GM04504 (cell line): ENCODE measurements at places on chromosomes 12 and 14.

- DNase-seq: no peak
Observed at GRCh38 chr12:53589915-53590314, 36.3 kb downstream of the ATF7 start.

DNA sequence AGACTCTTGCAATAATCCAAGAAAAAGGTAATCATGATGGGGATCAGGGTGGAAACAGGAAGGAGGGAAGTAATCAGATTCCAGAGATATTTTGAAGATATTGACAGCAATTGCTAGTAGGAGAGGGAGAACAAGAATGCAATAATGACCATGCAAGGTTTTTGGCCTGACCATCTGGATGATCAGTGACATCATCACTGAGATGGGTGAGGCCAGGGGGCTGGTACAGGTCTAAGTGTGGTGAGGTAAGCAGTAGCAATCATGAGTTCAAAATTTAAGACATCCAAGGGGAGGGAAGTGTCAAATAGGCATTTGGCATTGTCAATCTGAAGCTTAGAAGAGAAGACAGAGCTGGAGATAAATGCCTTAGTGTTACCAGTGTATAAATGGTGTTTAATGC is 24.8 kb upstream of the CLMN start:
- no peak for DNase-seq

DNA sequence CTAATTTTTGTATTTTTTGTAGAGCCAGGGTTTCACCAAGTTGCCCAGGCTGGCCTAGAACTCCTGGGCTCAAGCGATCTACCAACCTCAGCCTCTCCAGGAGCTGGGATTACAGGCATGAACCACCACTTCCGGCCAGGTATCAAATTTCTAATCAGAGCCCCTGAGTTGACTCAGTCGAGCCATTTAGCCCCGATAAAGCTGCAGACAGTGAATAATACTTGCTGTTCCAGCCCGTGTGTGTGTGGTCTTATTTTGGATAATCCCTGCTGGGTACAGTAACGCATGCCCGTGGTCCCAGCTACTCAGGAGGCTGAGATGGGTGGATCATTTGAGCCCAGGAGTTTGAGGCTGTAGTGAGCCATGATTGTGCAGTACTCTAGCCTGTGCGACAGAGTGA is 57.0 kb downstream of the TEAD4 start:
- DNase-seq: no peak

GRCh38 chr12:45827974-45828373 is 98.5 kb downstream of the ARID2 start:
- no peak for DNase-seq

- no peak for DNase-seq
Observed at GRCh38 chr12:13104409-13104808, 942 bp upstream of the GSG1 start.

DNA sequence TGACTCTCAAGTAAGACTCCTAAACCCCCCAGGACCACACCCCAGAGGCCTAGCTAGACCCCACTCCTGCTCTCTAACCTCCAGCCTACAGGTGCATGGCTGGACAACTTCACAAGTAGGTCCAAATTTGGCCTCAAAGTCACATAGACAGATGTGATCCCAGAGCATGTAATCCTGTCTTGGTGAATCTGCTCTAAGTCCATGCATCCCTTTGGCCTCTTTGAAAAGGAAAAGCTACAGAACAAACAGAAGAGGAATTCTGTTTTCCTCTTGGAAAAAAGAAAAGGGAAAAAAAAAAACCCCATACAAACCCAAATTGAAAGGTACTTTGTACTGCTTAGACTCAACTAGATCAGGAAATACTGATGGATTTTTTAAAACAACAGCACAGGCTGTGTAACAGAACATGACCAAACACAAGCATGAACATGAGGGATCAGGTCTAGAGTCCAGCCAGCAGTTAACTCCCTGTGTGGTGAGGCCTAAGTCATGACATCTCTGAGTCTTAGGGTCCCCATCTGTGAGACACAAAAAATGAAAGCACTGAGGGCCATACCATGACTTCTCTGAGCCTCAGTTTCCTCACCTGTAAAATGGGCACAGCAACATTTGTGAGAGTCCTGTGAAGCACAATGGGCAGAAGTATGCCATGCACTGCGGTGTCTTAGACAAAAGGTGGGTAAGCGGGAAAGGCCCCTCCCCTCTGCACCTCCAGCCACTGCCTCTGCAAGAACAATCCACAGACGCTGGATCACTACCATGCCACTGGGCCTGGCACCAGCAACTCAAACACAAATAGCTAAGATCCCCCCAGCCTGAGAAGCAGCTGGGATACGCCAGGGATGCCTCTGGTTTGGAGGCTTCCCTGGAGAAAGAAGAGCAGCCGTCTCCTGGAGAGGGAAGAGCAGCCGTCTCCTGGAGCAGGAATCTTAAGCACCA is 9.9 kb downstream of the PITPNM2 start:
- DNase-seq: no peak

DNA sequence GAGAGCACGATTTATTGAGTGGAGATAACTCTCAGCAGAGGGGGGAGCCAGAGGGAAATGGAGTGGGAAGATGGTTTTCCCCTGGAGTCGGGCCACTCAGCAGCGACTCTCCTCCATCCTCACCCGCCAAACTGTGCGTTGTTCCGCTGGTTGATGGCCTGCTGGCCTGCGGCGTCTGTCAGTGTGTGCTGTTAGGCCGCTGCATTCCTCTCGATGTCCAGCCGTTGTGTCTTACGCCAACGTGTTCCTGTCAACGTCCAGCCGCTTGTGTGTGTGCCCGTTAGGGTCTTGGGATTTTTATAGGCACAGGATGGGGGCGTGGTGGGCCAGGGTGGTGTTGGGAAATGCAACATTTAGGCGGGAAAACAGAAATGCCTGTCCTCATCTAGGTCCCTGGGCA is 69.2 kb downstream of the PTPRQ start:
- no peak for DNase-seq

DNA sequence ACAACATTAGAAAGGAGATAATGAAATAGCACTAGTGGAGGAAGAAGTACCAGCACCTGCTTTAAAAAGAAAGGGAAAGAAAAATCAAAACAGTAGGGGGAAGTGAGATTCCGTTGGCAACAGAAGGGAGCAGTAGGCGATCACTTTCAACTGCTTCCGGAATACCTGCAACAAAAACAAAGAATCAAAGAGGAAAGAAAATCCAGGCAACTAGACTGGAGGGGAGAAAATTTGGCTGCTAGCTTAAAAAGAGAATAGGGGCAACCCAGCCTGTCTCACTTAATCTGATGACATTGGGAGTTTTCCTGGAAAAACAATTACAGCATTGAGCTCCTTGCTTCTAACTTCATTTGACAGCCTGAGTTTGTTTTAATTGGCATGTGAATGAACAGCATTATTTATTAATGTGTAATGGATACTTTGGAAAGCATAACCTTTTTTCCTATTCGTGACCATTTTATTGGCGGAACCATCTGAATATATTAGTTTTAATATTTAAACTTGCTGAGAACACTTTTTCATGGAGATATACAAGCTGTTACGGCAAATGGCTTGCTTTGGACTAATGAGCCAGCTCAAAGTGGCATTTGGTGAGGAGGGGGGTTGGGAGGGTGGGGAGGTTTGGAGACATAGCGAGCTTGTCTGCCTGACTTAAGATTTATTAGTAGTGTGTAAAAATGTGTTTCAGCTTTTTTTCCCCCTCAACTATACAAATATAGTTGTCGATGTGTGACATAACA is 2.5 kb upstream of the DACT1 start:
- no peak for DNase-seq

DNA sequence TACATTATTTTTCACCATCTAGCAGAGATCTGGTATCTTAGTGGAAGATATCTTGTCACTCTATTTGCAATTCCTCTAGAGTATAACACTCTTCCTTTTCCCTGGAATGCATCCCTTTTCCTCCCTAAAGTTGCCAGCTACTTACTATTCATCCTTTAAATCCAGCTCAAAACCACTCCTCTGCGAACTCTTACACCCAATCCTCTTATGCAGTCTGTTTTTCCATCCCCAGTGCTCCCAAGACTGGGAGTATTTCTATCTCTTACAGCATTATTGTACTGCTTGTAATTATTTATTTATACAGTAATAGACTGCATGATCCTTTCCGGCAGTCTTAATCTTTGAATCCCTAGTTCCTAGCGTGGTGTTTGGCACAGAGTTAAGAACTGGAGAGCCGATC is 2.9 kb upstream of the SRGAP1 start:
- no peak for DNase-seq

GRCh38 chr12:24625103-24625502 is 323.8 kb downstream of the BCAT1 start:
- DNase-seq: no peak

DNA sequence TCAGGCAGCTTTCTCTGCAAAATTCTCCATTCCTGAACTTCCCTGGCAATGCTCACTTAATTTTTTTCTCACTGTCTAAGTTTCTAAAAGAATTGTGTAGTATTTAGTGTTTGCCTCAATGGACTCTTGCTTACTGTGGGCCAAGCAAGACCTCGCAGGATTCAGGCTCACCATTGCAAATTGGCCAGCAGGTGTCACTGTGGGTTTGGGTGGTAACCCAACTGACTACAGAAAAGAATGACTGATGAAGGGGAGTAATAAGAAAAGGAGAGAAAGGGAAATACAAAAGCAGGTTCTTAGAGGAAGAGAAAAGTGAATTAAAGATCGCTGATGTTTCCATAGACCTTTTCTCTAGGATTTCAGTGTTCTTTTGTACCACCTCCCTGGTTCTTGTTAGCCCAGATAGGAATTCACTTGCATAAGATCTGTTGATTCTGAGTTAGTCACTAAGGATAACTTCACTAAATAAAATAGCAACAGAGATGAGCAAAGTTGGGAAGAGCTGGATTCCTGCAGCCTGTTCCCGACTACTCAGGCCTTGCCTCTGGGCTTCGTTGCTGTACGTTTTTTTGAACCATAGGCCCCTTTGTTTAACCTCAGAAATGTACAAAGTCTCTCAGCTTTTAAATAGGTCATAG is 386.5 kb upstream of the DDHD1 start:
- DNase-seq: peak; percentile 32

DNA sequence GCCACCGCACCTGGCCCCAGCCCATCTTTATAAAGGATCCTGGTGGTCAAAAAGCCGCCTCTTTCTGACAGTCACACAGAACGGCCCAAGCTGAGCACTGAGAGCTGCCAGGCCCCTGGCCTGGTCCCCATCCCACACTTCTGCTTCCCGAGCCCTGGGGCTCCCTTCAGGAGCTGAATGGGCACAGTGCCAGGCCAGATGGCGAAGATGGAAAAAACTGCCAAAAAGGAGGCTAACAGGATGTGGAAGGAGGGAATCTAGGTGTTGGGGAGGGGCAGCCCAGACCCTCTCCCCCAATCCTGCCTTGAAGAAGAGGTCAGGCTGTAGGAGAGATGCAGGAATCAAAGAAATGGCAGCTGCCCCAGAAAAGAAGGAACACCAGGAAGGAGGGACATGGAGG is 5.0 kb downstream of the LPAR5 start:
- DNase-seq: no peak

DNA sequence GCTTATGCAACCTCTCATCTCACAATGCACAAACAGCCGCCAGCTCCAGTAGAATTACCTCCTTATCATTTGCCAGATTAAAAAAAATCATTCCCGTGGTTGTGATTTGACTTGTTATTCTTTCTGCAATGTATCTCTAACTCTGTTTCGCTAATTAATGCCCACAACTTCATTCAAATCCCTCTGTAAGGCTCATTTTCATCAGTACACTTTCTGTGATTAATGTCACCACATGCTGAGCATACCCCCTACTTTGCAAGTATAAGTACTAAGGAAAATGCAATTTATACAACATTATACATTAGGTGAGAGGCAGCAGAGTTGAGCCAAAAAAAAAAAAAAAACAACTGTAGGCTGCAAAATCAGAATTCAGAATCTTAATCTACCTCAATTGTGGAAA is 166.0 kb downstream of the FSCB start:
- no peak for DNase-seq
